ENCODE measurements at places on chromosomes 1 and 21.
A peak's percentile ranks its signal among the peaks of the same experiment; 100 is the strongest.

DNA sequence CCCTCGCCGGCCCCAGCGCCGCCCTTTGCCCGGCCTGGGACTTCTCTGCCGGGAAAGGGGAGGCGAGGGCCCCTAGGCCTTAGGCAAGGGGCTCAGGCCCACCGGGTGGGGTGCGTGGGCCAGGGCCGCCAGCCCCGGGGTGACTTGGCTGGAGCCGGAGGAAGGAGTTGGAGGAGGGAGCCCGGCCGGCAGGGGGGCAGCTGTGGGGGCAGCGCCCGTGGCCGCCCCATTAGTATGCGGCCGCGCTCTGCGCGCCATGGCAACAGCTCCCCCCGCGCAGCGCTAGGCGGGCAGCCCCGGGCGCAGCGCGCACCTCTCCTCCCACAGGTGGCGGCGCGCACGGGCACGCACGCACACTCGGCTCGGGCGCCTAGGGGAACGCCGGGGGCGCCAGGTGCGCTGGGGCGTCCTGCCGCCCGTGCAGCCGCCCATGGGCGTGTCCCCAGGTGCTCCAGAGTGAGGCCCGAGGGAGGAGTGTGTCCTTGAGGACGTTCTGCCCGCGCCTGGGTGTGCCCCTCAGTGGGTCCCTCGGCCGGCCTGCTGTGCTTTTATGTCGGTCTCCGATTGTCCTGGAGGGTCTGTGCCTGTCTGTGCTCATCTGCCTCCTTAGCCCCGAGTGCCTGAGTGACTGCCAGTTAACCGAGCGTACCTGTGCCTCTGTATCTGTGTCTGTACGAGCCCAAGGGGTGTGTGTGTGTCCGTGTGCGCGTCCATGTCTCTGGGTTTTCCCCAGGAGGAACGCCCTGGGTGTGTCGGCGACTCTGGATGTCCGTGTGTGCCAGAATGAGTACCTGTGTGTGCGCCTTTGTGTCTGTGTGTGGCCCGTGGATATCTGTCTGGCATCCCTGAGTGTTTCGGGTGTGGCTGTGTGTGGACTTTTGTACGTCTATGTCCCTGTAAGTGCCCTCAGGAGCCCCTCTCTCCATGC lies 38.2 kb upstream of the WASF2 start:
- DNase-seq = peak; percentile 55

- no peak for DNase-seq
Measured at GRCh38 chr21:31345136-31345535, 1.1 kb upstream of the TIAM1 start.

DNA sequence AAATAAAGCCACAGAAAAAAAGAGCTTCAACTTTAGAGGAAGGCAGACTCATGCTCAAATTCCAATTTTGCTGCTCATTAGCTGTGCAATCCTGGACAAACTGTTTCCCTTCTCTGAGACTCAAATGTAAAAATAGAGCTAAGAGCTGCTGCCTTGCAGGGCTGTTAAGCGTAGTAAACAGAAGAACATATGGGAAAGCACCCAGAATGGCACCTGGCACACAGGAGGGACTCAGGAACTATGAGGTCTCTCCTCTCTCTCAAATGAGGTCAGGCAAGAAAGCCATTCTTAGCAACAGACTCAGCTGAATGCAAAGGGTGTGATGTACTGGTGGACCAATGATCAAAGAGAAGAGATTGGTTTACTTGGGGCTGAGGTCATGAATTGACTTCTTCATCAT lies 61.3 kb downstream of the TRABD2B start:
- DNase-seq = no peak

DNA sequence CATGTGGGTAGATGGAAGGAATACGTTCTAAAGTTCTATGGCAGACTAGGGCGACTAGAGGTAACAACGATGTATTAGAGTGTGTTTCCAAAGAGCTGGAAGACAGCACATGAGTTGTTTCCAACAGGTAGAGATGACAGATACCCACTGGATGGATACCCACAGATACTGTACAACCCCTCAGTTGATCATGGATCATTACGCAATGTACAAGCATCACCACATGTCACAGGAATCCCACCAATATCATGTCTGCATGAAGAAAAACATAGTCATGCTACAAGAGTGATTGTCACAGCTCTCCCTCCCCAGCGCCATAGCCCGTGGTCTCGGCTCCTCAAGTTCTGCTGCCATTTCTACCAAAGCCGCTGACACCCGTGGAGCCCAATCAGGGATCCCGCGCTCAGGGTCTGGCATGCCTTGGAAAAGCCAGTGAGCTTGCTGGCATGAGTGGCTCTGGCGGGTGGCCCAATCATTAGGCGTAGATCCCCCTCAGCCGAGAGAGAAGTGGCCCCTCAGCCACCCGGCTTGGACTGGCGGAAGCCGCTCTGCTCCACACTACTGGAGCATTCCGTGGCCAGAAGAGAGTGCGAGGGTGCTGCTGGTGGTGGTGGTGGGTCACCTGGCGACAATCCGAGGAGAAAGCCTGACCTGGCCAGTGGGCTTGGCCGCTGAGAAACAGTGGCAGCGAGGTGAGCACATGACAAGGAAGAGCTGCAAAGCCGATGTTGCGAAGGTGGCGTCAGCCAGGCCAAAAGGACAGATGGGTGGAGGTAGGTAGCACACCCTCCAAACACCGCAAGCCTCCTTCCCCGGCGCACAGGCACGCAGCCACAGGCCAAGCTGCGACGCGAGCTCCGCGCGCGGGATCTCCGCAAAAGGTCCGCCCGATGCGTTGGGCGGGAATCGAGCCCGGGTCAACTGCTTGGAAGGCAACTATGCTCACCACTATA lies 65.7 kb upstream of the FCGR2A start:
- peak; percentile 47 for DNase-seq

DNA sequence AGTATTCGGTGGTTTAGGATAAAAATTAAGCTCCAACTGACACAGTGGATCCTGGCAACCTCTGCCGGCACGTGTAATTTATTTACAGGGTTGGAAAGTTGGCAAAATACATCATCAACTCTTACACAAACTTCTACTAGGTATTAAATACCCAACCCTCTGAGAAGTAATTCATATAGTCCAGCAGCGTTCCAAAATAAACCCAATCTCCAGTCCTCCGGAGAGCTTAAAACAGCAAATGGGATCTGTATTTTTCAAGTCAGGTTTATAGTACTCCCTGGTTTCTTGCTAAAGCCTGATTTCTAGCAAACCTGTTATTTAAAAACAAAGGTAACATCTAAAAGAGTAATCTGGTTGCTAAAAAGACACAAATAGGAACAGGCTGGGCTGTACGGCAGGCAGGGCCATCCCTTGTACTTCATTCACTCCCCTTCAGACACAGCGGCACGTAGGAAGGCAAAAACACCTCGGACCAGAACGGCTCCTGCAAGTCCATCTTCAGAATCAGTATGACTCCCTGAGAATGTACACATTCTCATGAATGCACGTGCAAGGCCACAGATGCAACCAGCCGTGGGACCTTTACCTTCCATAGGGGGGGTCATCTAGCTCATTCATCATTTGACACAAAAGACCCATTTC lies 8.6 kb downstream of the GLIS1 start:
- DNase-seq = no peak

GRCh38 chr1:181947441-181947840 lies 114.1 kb downstream of the ZNF648 start:
- no peak for DNase-seq

DNA sequence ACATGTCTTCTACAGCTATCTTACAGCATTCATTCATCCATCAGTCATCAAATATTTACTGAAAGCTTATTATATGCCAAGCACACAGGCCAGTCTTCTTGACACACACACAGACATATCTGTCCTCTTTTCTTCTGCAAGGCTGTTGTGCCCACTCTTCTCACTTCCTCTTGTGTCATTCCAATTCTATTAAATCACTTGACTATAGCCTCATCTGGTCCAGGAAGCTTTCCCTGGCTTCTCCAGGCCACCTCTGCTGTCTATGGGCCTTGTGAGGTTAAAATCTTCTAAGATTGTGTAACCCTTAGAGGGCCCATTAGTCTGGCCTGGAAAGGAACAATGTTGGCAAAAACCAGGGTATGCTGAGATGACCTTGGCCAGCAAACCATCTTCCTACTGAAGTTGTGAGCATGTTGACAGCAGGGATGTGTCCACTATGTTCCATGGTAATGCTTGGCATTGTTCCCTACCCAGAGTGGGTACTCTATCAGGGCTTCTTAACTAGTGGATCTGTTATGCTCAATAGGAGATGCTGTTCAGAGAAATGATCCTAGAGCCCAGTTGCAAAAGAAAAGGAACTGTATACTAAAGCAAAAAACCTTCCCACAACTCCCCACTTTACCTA lies 5.3 kb downstream of the TRAF3IP3 start:
- no peak for DNase-seq

DNA sequence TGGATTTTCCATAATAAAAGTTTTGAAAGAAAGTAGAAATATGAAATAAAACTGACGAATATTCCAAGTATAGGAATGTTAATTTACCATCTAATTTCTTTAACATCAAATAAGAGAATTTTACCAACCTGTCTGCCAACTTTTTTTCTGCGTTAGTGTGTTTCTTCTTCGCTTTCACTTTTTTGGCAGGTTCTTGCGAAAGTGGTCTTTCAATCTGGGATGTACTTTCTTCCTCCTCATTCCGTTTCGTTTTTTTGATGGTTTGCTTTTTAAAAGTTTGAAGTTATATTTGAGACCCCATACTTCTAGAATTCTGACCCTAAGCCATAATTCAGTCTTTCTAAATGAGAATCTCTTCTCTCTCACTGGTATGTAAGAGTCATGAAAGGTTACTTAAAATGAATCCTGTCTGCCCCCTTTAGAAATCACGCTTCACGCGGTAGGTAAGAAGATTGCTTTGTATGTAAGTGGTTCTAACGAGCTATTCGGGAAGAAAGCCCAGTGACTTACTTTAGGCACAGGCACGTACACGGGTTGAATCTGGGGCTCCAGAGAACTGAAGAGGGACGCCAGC lies 580 bp downstream of the RBM34 start:
- DNase-seq = no peak

GRCh38 chr1:182633657-182634281 lies 29.6 kb upstream of the RGS16 start:
- no peak for DNase-seq

All from aorta (tissue), 5 donors.